Cerebellum (tissue), 4 donors: ENCODE measurements at places on chromosomes 11 and 22. TPM values are rescaled to one million over a fixed set of nuclear protein-coding genes. Genes with fewer than 3 reads are reported as not detected.

Gene VWCE
- 3.3 TPM for total RNA-seq

DNA sequence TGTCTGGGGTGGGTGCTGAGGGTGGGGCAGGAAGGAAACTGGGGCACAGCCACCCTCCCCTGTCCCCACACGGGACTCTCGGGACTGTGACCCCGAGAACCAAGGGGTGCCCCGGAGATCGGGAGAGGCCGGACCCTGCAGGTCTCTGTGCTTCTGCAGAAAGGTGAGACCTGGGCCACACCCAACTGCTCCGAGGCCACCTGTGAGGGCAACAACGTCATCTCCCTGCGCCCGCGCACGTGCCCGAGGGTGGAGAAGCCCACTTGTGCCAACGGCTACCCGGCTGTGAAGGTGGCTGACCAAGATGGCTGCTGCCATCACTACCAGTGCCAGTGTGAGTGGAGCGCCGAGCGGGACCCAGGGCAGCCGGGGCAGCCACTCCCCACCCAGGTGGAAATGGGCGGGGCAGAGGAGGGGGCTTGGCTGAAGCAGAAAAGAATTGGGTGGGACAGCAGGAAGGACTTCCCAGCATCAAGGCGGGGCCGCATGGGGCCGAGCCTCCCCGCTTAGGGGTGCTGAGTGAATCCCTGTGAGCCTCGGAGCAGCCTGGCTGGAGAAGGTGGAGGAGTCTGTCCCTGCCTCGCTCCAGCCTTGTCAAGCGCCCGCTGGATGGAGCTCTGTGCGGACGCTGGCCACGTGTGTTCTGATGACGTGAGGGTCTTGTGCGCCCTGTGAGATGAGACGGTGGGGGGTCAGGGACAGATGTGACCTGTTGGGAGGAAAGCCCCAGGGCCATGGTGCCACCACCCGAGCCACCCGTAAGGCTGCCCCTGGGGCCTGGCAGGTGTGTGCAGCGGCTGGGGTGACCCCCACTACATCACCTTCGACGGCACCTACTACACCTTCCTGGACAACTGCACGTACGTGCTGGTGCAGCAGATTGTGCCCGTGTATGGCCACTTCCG is 29.3 kb upstream of the MUC5B start:
- no peak for DNase-seq

- DNase-seq, result no peak
Observed at GRCh38 chr11:76102802-76103201, 103.5 kb downstream of the WNT11 start.

DNA sequence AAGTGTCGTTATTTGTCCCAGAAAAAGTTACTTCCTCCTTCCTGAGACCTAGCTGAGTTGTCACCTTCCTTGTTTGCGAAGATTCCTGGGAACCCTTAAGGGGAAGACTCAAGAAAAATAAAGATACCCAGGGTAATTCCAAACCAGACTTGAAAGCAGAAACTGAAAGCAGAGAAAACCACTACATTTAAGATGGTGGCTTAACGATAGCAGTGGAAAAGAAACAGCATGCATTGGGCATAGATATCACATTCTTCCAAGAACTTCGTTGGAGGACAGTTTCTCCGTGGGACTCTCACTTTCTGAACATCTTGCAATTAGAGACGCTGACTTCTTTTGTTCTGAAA is 89.1 kb downstream of the FAM76B start:
- no peak for DNase-seq

DNA sequence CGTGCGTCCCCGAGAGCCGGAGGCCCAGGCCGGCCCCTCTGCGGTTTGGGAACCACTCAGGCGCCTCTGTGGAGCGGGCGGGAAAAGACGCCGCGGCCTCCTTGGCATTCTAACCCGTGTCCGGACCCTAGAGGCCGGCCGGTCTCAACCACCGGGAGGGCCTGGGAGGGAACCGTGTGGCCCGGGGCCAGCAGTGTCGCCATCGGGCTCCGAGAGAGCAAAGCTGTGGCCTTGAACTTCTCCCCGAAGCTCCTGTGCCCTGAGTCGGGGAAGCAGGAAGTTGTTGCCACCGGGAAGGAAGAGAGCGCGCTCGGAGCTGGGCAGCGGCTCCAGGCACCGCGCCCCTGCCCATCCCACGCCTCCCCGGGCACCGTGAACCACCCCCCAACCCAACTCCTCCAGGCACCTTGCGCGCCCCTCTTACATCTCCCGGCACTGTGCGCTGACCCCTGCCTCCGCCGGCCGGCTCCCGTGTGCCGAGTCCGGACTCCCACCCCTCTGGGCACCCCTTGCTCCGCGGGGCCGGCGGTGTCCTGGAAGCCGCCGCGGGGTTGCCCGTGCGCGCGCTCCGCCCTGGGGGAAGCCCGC is 80.0 kb upstream of the PPARA start:
- no peak for DNase-seq

GRCh38 chr11:125289419-125290098 is 125.0 kb downstream of the PKNOX2 start:
- no peak for DNase-seq
